ENCODE measurements at places on chromosomes 1 and 21.

DNA sequence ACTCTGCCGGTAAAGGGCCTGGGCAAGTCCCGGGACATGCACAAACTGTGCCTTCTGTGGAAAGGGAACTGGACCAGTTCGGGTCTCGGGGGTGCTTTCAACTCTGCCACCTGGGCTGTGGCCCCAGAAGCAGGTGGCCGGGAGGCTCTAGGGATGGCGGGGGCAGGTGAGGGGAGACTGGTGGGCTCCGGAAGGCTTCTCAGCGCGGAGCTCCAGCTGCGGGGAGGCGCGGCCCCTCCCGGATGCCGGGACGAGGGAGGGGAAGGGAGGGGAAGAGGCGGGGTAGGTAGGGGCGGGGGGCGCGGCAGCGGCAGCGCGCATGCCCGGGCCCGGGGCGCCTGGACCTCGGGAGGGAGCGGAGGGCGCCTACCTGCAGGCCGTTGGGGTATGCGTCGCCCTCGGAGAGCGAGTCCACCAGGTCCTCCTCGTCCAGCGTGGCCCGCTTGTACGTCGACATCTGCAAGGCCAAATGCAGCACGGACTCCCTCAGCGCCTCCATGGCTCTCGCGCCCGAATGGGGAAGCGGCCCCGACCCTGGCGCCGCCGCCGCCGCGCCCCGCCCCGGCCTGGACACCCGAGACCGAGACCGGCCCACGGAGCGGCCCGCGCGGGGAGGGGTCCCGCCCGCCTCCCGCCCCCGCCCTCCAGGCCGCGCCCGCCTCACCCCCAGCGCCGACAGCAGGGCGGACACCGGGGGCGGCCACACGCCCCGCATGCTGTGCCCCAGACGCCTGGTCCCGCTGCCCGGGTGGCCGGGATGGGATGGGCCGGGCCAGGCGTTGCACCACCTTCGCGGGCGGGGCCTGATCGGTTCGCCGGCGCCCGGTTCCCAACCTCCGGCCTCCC, at the start of gene ECE1:
Gene ECE1, minus strand, starts transcription at position 764 of the 846 bp plus-strand sequence. Its CDS starts 49 bp downstream, at position 715.
- DNase-seq: no peak

GRCh38 chr1:111921948-111922347, 67.5 kb downstream of the KCND3 start:
- no peak for DNase-seq

DNA sequence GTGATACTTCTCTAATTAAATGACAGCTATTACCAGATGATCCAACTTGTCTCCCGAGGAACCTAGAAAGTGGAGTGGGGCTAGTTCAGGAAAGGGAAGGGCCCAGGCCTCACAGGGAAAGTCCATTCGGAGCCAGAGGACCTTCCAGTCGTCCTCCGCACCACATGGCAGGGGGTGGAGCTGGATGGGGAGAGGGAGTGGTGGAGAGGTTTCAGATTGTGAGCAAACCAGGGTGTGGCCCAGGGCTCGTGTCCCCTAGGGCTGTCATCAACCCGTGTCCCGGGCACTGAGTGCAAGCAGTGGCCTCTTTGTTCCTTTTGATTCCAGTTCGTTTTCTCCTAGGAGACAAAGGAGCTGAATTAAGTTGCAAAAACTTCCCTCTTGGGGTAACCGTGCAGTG, 114.9 kb downstream of the HUNK start:
- no peak for DNase-seq

- DNase-seq: no peak
These were observed 208.1 kb downstream of the PATJ start for GRCh38 chr1:61950418-61950817.

GRCh38 chr1:158285756-158286241, 3.9 kb upstream of the CD1C start:
- no peak for DNase-seq

DNA sequence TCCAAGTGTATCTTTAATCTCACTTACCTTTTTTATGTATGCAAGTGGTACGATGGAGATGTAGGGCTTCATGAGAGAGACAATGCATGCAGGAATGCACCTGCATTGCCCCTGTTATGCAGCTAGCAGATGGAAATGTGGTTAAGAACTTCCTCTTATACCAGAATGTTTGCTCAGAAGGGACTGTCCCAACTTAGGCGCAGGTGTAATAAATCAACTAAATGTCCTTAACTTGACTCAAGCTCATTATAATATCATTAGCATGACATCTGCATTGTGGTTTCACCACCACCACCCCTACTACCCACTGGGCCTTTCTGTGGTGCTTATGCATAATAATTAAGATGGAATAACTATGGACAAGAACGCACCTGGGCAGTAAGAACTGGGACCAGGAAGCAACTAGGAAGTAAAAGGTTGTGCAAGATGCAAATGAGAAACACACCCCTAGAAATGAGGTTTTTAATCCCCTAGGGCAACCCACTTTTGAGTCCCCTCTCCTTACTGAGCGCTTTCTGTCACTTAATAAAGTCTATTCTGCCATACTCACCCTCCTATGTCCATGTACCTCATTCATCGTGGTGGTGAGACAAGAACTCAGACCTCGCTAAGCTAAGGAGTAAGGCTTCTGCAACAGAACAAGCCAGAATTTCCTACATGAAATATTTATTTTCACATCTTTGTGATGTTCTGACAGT, 1103.3 kb upstream of the B3GALT2 start:
- no peak for DNase-seq

DNA sequence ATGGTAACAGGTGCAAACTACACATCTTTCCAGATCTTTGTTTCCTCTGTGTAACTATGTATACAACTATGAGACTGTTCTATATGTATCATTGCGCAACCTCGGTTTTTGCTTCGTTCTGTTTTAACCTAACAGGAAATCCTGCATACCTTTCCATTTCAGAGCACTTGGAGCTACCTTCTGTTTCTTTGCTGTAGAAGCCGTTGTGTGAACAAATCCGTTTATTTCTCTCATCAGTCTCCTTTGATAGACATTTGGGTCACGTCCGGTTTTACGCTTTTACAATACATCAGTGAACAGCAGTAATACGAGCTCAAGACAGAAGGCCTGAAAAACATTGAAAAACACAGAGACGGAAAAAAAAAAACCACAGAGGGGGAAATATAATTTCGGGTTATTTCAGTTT, 10.5 kb downstream of the ATP5IF1 start:
- DNase-seq: no peak
